ENCODE measurements at places on chromosomes 13 and 19.

DNA sequence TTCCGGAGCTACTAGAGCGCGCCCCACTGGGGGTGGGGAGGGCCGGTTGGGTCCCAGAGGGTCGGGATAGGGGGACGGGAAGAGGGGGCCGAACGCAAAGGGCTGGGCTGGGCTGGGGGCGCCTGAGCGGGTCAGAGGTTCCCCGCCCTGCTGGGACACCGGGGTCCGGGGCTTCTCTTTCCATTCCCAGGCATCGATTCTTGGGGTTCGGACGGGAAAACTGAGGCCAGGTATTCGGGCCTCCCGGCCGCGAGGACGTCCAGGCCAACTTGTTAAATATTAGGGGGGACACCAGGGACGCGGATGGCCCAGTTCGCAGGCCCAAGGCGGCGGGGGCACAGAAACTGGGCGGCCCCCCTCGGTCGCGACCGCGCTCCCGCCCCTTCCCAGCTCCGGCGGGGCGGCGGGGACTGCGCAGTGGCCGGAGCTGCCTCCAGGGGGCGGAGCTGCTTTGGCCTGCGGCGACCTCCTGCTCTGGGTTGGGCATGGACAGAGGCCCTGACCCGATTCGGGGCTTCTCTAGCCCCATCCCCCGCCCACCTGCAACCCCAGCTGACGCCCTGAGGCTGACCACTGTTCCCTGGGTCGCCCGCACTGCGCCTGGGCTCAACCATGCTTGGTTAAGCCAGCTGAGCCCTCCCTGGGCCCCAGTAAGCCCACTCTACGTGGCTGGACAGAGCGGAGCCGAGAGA is 1.2 kb upstream of the KLF16 start:
- peak; percentile 69 for DNase-seq

DNA sequence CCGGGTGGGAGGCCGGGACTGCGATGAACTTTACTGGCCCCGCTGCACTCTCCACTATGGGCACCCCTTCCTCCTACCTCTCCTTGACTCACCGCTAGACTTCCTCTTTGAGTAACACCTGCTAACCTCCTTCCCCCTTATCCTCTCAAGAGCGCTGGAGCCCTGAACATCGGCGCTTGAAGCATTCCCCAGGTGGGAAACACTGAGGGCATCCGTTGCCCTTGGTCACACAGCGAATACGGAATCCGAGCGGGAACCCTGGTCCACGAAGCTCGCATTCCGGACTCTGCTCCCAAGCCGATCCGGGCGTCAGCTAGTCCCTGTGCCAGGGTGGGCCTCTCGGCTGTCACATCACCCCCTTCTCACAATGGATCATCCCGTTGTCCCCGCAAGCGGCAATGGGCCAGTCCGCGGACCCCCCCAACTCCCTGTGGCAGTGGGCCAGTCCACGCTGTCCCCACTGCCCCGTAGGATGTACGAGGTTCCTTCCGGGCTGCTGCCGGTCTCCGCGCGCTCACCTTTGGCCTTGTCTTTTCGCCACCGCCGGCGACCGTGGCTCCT is 4.2 kb downstream of the LIPE start:
- no peak for DNase-seq

DNA sequence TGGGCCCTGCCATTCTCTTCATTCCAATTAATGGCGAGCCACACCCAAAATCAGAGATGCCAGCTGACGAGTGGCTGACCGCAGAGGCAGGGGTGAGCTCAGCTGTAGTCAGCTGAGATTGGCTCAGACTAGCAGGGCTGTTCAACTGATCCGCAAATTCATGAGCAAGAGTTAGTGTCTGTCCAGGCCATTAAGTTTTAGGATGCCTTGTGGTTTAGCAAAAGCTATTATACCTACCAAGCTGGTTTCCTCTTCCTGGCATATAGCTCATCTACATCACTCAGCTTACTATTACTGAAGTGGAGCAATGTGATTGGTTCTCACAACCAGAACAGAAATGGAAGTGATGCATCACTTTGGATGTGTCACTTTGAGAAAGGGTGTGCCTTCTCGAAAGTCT is 148.7 kb downstream of the NALCN start:
- DNase-seq: no peak

- no peak for DNase-seq
Observed at GRCh38 chr13:50226515-50227155, 211.4 kb downstream of the KCNRG start.

DNA sequence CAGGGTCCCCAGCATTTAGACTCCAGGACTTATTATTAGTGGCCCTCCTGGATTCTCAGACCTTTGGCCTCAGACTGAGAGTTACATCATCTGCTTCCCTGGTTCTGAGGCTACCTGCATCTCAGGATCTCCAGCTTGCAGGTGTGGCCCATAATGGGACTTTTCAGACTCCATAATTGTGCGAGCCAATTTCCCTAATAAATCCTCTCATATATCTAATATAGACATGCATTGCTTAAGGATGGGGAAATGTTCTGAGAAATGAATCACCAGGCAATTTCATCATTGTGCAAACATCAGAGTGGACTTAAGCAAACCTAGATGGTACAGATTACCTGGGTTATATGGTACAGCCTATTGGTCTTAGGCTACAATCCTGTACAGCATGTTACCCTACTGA is 116.5 kb upstream of the FBXL3 start:
- no peak for DNase-seq

All from body of pancreas (tissue), 4 donors.